Iris pigment epithelial cell (primary cell): ENCODE measurements at places on chromosomes 16 and 17.

- DNase-seq: peak; percentile 82
Observed at GRCh38 chr16:11640987-11641817, 27.1 kb upstream of the SNN start.

DNA sequence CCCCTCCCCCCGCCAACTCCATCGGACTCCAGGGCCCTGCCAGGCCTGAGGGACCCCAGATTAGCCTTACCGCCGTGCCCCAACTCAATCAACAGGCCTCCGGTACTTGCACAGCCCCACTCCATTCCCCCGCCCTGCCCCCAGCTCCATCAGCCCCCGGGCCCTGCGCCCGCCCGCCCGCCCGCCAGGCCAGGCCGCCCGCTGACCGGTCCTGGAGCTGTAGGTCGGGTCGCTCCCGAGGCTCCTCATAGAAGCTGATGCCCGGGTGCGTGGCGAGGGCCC, 308 bp downstream of the GTF3C1 start:
- DNase-seq: no peak

DNA sequence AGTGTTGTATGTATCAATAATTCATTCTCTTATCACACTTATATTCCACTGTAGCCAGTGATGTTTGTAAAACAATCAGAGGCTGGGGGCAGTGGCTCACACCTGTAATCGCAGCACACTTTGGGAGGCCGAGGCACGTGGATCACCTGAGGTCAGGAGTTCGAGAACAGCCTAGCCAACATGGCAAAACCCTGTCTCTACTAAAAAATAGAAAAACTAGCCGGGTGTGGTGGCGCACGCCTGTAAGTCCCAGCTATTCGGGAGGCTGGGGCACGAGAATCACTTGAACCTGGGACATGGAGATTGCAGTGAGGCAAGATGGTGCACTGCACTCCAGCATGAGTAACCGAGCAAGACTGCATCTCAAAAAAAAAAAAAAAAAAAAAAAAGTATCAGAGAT, 217.0 kb downstream of the CPPED1 start:
- DNase-seq: no peak

GRCh38 chr17:69572747-69573146, 158.2 kb downstream of the MAP2K6 start:
- DNase-seq: no peak

DNA sequence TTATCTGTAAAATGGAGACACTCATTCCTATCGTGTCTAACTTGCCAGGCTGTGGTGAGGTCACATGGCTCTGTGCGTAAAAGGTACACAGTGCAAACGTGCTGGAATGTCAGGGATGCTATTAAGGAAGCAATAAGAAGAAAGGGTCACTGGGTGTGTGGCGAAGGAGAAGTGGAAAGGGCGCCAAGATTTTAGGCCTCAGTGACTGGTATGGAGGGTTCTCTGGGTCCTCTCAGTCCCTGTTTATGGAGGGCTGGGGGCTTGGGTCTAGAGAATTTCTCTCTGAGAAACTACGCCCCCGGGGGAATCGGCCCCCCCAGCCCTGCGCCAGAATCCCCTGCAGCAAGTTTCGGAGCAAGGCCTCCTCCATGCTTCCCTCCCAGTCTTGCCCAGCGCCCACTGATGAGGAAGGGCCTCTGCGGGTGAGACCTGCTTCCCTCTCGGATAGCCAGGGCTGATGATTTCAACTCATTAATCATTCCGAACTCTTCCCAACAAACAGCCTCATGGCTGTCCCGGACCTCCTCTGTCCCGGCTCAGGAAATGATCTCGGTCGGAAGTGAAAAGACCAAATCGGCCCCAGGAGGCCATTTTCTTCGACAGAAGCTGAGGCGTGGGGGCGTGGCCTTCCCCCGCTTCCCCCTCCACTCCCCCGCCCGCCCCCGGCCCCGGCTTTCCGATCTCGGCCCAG, 1.2 kb upstream of the HEXIM1 start:
- peak; percentile 92 for DNase-seq
